ENCODE measurements at places on chromosomes 5 and 9.

DNA sequence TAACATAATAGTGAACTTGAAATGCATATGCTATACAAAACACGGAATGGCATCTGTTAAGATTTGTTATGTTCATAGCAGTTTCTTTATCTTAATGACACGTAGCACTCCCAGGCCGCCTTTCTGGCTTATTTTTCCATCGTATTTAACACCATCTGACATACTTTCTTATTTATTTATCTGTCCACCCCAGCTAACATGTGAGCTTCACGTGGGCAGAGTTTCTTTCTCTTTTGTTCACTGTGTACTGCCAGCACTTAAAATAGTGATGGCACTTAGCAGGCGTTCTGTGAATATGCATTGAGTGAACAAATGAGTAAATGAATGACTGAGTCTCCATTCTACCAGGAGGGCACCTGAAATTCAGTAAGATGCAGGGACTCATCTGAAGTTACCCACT lies 29.4 kb upstream of the SYNPO start:
- no peak for DNase-seq

DNA sequence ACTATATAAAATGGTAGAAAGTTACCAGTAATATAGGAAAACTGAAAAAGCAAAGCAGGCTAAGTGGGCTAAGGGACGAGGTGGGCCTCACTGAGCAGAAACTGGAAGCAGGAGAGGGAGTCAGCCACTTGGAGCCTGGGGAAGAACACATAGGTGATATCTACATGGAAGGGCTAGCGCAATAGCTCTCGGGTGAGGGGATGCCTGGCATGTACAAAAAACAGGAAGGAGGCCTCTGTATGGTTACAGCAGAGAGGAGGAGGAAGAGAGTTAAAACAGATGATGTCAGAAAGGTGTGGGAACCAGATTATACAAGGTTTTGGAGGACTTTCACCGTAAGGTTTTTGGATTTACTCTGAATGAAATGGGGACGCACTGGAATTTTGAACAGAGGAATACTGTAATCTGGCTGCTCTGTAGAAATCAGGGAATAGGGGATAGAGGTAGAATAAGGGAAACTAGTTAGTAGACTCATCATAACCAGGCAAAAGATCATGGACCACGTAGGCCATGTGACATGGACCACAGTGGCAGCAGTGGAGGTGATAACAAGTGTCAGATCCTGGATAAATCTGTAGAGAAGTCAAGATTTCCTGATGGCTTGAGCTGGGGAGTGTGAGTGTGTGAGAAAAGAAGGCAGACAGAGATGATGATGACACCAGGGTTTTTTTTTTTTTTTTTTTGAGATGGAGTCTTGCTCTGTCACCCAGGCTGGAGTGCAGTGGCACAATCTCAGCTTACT lies 52.5 kb downstream of the FNBP1 start:
- no peak for DNase-seq

- no peak for DNase-seq
These were observed 58.2 kb downstream of the CCNH start for GRCh38 chr5:87354496-87354895.

DNA sequence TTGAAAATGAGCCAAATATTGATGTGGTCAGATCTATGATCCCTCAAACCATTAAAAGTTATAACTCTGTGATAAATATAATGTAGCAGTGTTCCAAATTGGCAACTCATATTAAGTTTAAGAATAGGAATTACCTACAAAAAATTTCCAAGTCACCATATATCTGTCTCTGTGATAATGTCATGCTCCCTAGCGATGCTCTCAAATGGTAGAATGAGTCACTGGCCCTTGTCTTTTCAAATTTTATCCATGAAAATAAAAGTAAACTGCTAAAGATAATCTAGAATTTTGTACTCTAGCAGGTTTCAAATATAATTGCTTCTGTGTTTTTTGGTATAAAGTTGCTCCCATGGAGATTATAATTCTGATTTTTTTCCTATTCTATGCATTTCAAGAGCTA lies 277.1 kb downstream of the PDE4D start:
- no peak for DNase-seq

- DNase-seq, result peak; percentile 8
These were observed 154.8 kb downstream of the ADAMTS6 start for GRCh38 chr5:65326922-65327321.

DNA sequence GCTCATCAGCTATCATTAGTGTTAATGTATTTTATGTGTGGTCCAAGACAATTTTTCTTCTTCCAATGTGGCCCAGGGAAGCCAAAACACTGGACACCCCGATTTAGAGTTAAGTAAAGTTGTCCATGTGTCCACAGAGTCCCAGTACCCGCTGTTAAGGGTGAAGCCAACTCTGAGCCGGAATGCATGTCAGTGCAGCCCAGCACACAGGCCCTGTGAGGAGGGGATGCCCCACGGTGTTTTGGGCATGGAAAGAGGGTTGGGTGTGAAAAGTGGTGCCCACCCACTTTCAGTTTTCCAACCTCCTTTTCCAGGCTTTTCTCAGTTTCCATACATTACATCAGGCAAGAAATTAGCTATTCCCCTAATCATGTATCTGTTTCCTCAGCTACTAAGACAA lies 24.4 kb downstream of the SHC3 start:
- DNase-seq, result no peak

- no peak for DNase-seq
These were observed 89.2 kb downstream of the ACER2 start for GRCh38 chr9:19498015-19498414.

GRCh38 chr5:135450336-135450735 lies 1.8 kb downstream of the TIFAB start:
- DNase-seq, result no peak

DNA sequence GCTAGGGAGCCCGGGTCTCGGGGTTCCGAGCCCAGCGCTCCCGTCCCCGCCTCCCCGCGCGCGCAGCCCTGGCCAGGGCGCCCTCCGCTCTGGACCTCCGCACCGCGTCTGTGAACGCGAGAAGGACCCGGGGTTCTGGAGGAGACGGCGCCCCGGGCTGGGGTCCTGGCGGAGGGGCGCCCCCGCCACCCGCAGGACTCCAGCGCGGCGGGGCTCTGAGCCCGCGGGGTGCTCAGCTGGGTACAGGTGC lies 431 bp downstream of the TMOD1 start:
- no peak for DNase-seq

GRCh38 chr5:73312146-73312871 lies 136.3 kb downstream of the FOXD1 start:
- DNase-seq, result no peak

DNA sequence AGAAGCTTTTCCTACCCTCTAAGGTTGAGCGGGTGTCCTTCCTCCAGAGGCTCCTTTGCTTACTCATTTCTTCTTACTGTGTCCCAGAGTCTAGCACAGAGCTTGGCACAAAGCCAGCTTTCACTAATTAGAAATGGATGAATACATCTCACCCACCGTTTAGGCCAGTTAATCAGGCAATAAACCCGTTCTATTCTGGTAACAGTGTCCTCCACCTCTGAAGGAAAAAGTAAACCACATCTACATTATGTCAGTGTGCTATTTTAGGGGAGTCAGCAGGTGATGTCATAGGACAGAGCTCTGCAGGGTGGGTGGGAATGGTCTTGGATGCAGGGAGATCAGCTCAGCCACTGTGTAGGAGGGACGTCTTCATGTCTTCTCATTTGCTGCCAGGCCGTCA lies 109.2 kb downstream of the OSTF1 start:
- DNase-seq, result no peak

DNA sequence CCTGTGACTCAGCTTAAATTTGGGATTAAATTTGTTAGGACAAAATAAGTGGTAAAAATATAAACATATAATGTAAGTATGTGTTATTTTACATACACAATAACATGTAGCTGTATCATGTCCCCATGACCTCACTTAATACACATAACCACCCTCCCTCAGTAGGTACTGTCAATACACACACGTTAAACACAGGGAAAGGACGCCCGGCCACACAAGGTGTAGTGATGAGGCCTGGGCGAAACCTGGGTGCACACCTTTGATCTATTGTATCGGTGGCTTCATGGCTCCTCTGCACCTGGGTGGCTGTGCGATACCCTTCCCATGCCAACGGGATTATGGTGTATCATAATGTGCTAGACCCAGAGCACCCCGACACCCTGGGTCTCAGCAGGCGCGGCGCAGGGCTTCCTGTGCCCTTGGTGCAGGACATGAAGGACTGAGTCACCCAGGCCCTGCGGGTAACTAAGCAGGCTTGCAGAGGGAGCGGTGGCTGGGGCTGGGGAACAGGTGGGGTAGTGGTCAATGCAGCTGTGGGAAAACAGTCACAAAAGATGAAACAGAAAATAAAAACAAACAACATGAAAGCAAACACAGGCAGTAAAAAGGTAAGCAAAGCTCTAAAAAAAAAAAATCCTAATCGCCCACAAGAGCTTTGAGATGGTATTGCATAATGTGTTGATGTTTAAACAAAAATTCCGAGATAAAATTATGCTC lies 127.5 kb upstream of the RETREG1 start:
- no peak for DNase-seq

- DNase-seq, result no peak
These were observed 3.6 kb downstream of the SMC5 start for GRCh38 chr9:70262366-70262765.

DNA sequence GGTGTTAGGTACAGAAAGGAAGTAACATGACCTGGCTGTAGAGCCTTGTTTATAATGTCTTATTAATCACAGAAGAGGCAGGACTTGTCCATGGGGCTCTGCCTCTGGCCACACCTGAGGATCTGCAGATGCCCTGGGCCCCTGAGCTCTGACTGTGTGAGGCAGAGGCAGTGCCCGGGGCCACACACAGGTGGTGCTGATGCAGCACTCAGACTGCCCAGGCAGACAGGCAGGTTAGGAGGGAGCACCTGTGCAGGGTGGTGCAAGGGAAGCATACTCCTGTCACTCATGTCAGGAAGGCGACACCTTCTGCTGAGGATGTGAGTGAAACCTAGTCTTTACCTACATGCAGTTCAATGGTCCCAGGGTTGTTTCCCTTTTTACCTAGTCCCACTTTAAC lies 88.7 kb downstream of the CFAP90 start:
- DNase-seq, result no peak

- peak; percentile 99 for DNase-seq
These were observed 283.4 kb downstream of the NFIB start for GRCh38 chr9:14030375-14031059.

DNA sequence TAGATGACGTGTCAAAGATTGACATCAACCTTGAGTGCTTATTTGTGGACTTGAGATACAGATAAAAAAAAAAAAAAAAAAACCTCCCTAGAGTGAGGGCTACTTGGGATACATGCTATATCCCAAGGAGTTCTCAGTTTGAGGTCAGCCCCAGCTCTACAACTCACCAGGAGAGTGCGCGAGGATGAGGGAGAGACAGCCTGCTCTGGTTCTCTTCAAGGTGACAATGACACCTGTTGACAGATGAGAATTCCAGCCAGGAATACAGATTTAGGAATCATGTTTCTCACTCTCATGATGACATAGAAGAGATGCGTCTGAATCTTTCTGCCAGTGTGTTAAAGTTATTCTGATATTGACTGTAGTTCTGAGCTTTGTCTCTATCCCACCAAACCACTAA lies 24.9 kb upstream of the ARHGAP26 start:
- DNase-seq, result no peak

- no peak for DNase-seq
These were observed 27.2 kb downstream of the DEPDC1B start for GRCh38 chr5:60672693-60673264.

DNA sequence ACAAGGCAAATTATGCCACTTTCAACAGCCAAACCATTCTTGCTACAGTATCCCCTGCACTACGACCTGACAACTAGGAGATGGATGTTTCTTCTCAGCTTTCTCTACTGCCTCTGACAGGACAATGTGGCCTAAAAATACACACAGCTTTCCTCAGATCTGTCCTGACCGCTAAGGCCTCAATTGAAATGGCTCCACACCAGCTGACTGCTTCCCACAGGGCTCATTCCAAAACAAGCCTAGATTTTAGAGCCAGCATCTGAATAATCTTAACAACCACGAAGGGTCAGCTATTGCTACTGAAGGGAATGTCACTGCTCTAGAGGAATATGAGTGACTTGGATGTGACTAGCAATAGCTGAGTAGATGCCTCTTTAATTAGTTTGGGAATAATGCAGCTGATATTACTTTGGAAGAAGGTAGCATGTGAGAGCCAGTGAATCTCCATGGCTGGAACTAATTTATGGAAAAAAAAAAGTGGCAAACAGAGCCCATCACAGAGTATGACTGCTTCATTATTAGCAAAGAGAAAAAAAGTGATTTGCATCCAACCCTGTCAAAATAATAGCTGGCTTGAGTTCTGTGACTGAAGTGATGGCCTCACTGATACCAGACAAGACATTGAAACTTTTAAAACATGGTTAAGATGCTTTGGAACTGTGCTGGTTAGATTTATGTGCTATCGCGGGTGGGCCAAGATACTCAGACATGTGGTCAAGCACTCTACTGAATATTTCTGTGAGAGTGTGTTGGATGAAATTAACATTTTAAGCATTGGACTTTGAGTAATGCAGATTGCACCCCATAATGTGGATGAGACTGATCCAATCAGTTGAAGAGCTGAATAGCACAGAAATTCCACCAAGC lies 450.2 kb downstream of the NR2F1-AS1 start:
- DNase-seq, result no peak

DNA sequence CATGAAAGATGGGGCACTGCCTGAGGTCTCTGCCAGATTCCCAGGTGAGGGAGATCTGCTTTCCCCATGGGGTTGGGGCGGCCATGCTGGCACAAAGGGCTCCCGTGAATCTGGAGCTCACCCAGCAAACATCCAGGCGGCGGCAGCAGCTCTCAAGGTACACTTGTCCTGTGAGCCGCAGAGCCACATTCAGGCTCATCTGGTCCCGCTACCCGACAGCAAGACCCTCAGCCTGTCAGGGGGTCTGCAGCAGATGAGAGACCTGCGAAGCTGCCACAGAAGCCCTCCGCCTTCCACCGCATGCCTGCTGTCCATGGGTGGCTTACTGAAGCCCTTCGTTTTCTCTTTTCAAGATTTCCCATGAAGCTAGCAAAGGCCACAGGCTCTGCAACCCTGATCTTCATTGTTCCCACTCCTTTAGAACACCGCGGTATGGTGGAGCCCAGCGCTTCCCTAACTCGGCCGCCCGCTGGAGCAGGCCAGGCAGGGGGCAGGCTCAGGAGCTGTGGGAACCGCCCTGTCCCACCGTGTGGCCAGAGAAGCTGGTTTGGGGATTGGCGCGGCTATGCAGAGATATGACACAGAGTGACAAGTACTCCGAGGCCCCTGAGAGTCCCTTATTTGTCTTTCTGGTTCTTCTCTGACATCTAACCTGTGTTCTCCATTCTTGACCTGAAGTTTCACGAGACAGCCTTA lies 8.8 kb downstream of the LRRC14B start:
- no peak for DNase-seq

DNA sequence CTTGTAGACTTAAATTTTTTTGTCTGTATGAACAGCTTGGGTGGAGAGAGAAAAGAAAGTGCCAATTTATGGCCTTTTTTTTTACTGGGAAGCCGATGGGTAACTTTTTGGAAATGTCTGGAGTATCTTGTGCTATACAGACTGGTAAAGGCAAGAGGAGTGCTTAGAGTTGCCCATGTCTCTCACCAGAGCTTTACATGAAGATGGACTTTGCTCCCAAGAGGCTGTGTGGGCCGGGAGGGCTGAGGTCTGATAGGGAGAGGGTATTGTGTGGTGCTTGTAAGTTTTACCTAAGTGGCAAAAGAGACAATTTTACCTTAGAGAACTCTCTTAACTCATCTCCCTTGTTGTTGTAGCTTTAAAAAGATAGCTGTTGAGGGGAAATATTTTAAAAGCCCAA lies 203.2 kb downstream of the SEMA6A start:
- DNase-seq, result no peak

- no peak for DNase-seq
These were observed 32.3 kb upstream of the LPCAT1 start for GRCh38 chr5:1555808-1556731.

GRCh38 chr5:36658038-36658756 lies 51.8 kb downstream of the SLC1A3 start:
- no peak for DNase-seq

- DNase-seq, result no peak
These were observed 256.0 kb downstream of the SLIT3 start for GRCh38 chr5:169044962-169045361.

Data from SK-N-MC (cell line).